ENCODE measurements at places on chromosomes 11 and 22.

- H3K27me3 ChIP-seq = no peaks in the 10 kb centered on the region
- no peak overlapping the region for H3K4me3 ChIP-seq
- no peak overlapping the region for H3K27ac ChIP-seq
Observed at GRCh38 chr22:47450876-47451475, 688.5 kb downstream of the TBC1D22A start.

DNA sequence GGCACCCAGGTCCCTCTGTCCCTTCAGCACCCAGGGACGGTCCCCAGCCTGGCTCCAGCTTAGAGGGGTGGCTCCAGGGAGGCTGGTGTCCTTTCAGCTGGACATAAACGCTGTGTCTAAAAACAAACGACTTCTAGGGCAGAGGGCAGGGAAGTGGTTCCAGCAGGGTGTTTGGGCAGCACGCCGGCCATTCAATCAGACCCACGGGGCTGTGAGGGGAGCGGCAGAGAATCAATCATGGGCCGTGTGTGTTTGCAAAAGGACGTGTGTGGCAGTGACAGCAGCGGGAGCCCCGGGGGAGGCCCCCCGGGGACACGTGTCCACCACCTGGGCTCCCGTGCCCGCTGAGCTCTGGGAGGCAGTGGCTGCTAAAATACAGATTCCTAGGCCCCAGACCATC is 127.7 kb downstream of the MN1 start:
- H3K4me1 ChIP-seq = no peaks in the 10 kb centered on the region
- H3K27ac ChIP-seq = no peak overlapping the region
- no peak overlapping the region for H3K4me3 ChIP-seq
- no peaks in the 10 kb centered on the region for H3K36me3 ChIP-seq

GRCh38 chr11:12769834-12770345 is 95.7 kb downstream of the TEAD1 start:
- H3K27me3 ChIP-seq = peaks cover 34% of the 10 kb centered on the region
- H3K36me3 ChIP-seq = no peaks in the 10 kb centered on the region
- DNase-seq = no peak
- no peak overlapping the region for H3K4me3 ChIP-seq

- H3K27me3 ChIP-seq = peaks cover 14% of the 10 kb centered on the region
- H3K27ac ChIP-seq = no peak overlapping the region
- H3K4me1 ChIP-seq = peaks cover 6% of the 10 kb centered on the region
Observed at GRCh38 chr11:59218319-59218718, 5.6 kb upstream of the MPEG1 start.

DNA sequence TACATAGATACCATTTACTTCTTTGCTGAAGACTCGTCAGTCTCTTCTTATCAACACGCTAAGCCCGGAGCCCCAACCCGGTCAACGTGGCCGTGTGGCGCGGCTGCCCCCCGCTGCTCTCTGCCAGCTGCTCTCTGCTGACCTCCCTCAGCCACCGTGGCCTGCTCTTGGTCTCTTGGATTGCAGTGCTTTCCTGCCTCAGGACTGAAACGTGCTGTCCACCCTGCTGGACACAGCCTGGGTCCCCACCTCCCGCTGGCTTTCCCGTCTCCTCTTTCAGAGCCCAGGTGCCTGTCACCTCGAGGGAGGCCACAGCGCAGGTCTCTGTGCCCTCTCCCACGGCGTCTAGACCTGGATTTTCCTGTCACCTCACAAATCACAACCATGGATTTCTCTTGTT is 388.1 kb upstream of the B3GAT1 start:
- peaks cover 17% of the 10 kb centered on the region for H3K27me3 ChIP-seq
- no peaks in the 10 kb centered on the region for H3K4me1 ChIP-seq
- H3K36me3 ChIP-seq = no peaks in the 10 kb centered on the region

GRCh38 chr11:84901991-84902390 is 725.2 kb downstream of the DLG2 start:
- H3K4me3 ChIP-seq = no peak overlapping the region
- no peak for DNase-seq
- H3K27ac ChIP-seq = no peak overlapping the region
- H3K27me3 ChIP-seq = no peaks in the 10 kb centered on the region

- DNase-seq = no peak
- H3K36me3 ChIP-seq = no peaks in the 10 kb centered on the region
- no peaks in the 10 kb centered on the region for H3K4me1 ChIP-seq
- H3K27ac ChIP-seq = no peak overlapping the region
- H3K4me3 ChIP-seq = no peak overlapping the region
Observed at GRCh38 chr22:41732096-41732772, 32.9 kb downstream of the MEI1 start.

DNA sequence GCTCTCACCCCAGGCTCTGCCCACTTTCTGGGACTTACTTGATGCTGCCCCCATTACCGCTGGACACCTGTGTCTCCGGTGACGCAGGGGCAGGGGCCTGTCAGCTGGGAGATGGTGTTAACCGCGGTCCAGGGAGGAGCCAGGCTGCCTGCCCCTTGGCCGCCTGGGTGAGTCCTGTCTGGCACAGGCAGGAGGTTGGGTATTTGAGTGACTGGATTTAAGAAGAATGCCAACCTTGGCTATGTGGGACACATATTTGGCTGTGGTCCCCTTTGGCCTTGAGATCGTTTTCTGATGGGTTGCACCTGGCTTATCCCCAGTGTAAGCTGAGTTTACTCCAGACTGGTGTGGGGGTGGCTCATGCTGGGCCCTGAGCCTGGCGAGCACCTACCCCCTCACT is 2.5 kb downstream of the MUC6 start:
- H3K27me3 ChIP-seq = no peaks in the 10 kb centered on the region
- no peak overlapping the region for H3K4me3 ChIP-seq
- no peak for DNase-seq
- H3K4me1 ChIP-seq = no peaks in the 10 kb centered on the region

GRCh38 chr11:119055901-119056300 is 1.1 kb downstream of the HYOU1 start:
- DNase-seq = peak; percentile 45
- H3K4me3 ChIP-seq = peak overlapping the region; percentile 82
- H3K27me3 ChIP-seq = no peaks in the 10 kb centered on the region
- H3K4me1 ChIP-seq = peaks cover 40% of the 10 kb centered on the region

DNA sequence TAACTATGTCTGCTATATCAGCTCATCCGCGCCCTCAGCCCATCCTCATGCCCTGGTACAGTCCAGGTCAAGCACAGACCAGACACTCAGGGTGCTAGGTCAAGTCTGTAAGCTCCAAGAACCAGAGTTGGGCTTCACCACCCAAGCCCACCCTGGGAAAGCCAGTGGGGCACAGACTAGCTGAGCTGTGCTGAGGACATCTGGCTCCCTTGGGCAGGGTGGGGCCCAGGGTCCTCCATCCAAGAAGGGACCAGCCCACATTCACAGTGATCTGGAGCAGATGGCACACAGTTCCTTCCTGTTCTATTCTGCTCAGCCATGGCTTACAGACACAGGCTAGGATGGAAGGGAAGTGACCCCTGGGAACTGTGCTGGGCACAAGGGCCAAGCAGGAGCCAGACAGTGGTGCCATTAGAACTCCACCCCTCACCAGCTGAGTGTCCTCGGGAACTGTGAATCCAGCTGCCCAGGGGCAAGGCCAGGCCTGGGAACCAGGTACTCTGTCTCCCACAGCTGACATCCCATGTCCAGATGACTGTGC is 9.1 kb downstream of the P2RY6 start:
- no peaks in the 10 kb centered on the region for H3K36me3 ChIP-seq
- no peak overlapping the region for H3K4me3 ChIP-seq
- peaks cover 17% of the 10 kb centered on the region for H3K27me3 ChIP-seq
- H3K4me1 ChIP-seq = peaks cover 26% of the 10 kb centered on the region
- DNase-seq = no peak

DNA sequence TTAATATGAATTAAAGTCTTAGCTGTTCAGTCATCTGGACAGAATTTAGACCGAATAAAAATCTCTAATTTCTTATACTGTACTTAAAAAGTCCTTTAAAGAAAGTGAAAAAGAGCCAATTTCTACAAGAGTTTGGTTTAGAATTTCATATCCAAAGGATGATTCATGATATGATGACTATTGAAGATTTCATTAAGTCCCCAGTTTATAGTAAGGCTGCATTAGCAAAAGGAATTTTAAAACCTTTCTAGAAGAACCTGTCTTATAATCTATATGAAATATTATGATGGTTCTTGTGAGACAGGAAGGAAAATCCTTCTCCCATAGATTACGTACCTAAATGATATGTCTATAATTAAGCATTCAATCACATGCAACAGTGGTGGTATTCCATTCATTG is 34.8 kb downstream of the TSG101 start:
- H3K27me3 ChIP-seq = no peaks in the 10 kb centered on the region
- peaks cover 29% of the 10 kb centered on the region for H3K36me3 ChIP-seq
- no peak overlapping the region for H3K4me3 ChIP-seq
- no peaks in the 10 kb centered on the region for H3K4me1 ChIP-seq

GRCh38 chr22:40332319-40332781 is 13.9 kb upstream of the ADSL start:
- DNase-seq = no peak
- peaks cover 85% of the 10 kb centered on the region for H3K4me1 ChIP-seq
- peak overlapping the region; percentile 22 for H3K4me3 ChIP-seq
- H3K27ac ChIP-seq = peak overlapping the region; percentile 70
- H3K36me3 ChIP-seq = peaks cover 11% of the 10 kb centered on the region
